ENCODE measurements at places on chromosomes 1 and 21. TPM values are rescaled to one million over a fixed set of nuclear protein-coding genes. Genes with fewer than 3 reads are reported as not detected.

Gene SPRR2G
- not detected for total RNA-seq

DNA sequence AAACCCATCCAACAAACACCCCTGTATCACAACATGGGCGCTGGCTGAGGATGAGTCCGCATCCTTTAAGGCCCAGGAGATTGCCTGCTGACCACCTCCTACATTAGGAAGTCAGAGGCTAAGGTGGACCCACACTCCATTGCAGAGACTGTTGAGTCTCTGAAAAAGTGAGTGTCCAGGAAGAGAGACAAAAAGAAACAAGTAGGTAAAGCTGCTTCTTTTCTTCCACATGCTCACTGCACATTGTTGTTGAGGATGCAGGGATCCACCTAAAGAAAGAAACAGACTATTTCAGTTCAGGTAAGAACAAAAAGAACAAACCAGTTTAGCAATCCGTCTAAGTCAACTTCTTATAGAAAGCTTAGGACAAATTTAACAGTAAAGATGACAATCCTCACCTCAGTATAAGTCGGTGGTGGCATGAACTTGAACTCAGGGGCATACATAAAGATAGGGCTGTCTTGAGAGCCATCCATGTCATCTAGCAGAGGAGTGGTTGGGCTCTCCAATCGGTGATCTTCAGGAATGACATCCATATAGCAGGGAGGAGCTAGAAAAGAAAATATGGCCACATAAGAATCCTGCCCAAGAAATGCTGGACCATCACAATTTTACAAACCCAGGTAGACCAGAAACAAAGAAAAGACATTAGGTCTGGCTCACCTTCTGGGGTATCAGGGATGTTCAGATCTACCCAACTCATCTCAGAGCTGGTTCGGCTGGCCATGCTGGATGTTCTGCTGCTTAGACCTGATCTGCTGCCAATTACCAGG is 2.6 kb downstream of the TXNIP start:
- no peak for DNase-seq

DNA sequence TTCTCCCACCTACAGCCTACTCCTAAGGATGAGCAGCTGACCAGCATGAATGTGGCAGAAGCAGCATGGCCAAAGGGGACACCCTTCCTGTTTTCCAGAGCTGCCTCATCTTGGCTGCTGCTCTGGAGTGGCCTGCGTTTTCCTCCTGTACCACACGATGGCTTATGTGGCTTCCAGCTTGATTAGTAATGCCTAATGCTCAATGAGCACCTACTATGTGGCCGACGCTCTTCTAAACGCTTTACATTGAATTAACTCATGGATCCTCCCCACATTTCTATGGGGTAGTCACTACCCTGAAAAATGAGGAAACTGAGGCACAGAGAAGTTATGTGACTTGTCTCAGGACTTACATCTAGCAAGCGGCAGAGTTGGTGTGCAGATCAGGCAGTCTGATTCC is 18.0 kb upstream of the SDHB start:
- no peak for DNase-seq

Gene RXFP4
- not detected for total RNA-seq

Gene PLA2G2D
- total RNA-seq: not detected

- DNase-seq: no peak
Measured at GRCh38 chr1:98921817-98922216, 82.8 kb downstream of the PLPPR5 start.

- DNase-seq: no peak
Measured at GRCh38 chr1:115531631-115532264, 110.0 kb upstream of the VANGL1 start.
